ENCODE measurements at places on chromosomes 13 and 19. TPM values are rescaled to one million over a fixed set of nuclear protein-coding genes. Genes with fewer than 3 reads are reported as not detected.

DNA sequence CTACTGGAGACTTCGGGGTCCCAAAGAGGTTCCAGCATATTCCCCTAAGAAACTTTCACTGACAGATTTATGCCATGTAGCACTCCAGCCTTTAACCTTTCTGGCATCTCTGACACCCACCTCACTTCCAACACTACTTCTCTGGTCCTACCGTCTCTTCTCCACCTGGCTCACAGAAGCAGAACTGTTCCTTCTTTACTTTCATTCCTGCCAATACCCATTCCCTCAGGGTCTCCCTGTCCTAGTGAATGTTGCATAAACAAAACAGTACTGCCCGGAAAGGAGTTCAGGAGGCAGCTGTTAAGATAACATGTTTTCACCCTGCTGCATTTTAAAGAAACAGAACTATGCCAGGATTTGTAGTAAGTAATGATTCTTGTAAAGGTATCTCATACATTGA lies 136.0 kb upstream of the MIR17HG start:
- no peak for DNase-seq

DNA sequence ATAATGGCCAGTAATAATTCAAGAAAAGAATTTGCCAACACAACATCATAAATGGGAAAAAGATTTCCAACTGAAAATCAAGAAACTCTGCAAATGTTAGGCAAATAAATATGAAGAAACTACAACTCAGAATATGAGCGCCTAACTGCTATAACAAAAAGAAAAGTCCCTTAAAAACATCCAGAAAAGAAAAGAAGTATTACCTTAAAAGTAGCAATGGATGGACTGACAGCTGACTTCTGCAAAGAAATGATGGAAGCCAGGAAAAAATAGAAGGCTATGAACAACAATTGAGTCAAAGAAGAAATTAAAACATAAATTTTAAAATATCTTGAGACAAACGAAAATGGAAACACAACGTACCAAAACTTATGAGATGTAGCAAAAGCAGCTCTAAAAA lies 482.3 kb upstream of the ZNF507 start:
- no peak for DNase-seq

DNA sequence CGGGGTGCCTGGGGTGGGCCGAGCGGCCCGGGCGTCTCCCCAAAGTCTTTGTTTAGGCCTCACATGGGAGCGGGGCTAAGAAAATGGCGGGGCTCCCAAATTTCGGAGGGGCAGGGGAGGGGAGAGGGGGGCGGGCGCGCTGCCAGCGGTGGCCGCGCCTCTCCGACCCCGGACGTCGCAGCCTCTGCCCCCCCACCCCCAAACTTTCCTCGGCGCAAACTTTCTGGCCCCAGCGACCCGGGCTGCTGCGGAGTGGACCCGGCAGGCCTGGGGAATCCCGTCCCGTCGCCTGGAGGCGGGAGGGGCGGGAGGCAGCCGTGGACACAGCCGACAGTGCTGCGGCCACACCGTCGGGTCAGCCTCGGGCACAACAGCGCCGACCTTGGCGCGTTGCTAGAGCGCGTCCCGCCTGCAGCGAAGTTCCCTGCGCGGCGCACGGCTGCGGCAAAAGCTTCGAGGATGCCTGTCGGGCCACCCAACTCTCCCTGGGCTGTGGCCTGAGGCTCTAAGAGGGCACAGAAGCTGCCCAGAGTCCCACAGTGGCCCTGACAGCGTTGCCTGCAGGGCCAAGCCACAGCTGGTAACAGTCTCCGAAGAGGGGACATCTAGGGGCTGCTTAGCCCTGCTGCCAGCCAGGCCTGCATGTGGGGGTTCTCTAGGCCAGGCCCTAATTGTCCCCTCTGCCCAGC lies 1.3 kb downstream of the NFIX start:
- no peak for DNase-seq

GRCh38 chr13:99322297-99323103 lies 15.3 kb upstream of the GPR183 start:
- DNase-seq = no peak

- DNase-seq = no peak
Measured at GRCh38 chr19:44744871-44745332, 3.6 kb upstream of the BCL3 start.

GRCh38 chr13:102907886-102908515 lies 62.2 kb downstream of the ERCC5 start:
- DNase-seq = no peak

DNA sequence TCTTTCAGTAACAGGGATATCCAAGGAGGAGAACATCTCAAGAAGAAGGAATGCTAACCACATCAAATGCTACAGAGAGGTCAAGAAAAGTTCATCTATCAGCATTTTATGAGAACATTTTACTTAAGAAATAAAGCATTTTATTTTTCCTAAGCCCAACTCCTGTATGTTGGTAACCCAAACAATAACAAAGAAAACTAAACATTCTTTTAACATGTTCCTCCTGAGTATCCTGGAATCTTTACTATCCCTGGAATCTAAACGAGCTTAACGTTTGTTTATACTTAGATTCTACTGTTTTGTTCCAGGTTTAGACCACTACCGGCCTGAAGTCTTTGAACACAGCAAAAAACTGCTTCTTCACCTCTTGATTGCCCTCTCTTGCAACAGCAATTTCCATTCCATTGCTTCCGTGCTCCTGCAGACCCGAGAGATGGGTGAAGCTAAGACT lies 89.7 kb downstream of the ZAR1L start:
- no peak for DNase-seq

The ZNF329 gene
- total RNA-seq = 11.9 TPM

All from thymus (tissue), 14 donors.